Upper lobe of right lung (tissue), 1 donor: ENCODE measurements at places on chromosomes 7 and 10. TPM values are rescaled to one million over a fixed set of nuclear protein-coding genes. Genes with fewer than 3 reads are reported as not detected.

DNA sequence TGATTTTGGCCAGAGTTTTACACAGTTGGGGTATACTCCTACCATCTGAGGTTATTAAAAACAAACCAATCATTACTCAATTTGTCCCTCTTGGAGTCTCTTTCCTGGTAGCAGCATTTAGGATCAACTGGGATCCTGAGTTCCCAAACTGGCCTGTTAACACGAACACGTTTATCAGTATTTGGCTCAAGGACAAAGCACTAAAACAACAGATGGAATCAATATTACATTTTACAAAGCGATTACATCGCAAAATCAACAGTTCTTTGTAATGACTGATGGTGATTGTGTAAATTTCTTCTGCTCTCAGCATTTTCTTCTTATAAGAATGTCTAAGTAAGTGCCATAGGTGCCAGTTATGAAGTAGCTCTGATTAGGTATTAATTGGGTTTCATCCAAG lies 582.9 kb upstream of the ANKRD30A start:
- DNase-seq: no peak

DNA sequence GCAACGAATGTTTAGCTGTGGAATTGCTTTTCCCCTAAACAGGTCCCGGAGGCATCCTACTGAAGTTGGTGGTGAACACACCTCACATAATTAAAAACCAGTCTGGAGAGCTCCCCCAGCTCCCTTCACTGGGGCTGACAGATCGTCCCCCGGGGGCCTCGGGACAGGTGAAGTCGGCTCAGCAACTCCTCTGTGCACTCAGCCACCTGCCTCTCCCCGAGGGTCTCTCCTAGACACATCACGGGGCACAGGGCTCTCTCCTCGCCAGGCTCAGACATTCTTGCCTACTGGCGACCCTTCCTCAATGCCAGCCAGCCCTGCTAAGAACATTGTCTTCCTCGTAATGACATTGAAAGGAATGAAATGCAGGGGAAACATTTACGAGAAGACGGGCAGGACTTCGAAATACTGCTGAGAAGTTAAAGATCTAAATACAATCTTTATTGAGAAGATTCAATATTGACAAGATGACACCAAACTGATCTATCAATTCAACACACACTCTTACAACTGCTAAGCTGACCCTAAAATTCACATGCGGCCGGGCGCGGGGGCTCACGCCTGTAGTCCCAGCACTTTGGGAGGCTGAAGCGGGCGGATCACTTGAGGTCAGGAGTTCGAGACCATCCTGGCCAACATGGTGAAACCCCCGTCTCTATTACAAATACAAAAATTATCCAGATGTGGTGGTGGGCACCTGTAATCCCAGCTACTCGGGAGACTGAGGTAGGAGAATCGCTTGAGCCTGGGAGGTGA lies 88.1 kb upstream of the DNAAF5 start:
- peak; percentile 32 for DNase-seq

DNA sequence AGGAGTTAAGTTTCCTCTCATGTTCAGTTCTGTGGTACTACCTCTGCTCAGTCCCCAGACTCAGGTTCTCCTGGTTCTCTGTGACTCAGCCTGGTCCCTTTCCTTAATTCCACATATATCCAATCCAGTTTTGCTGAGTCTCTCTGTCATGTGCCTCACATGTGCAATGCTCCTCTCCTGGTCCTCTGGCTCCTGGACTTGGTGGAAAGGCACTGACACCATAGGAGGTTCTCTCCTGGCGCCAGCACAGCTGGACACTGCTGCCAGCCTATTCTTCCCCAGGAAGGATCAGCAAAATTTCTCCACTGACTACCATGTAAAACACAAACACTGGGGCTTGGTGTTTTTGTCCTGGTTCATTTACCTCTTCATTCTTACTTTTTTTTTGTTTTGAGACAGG lies 27.8 kb downstream of the GLUD1 start:
- no peak for DNase-seq

GRCh38 chr7:149006345-149006725 lies 22.0 kb downstream of the PDIA4 start:
- no peak for DNase-seq

DNA sequence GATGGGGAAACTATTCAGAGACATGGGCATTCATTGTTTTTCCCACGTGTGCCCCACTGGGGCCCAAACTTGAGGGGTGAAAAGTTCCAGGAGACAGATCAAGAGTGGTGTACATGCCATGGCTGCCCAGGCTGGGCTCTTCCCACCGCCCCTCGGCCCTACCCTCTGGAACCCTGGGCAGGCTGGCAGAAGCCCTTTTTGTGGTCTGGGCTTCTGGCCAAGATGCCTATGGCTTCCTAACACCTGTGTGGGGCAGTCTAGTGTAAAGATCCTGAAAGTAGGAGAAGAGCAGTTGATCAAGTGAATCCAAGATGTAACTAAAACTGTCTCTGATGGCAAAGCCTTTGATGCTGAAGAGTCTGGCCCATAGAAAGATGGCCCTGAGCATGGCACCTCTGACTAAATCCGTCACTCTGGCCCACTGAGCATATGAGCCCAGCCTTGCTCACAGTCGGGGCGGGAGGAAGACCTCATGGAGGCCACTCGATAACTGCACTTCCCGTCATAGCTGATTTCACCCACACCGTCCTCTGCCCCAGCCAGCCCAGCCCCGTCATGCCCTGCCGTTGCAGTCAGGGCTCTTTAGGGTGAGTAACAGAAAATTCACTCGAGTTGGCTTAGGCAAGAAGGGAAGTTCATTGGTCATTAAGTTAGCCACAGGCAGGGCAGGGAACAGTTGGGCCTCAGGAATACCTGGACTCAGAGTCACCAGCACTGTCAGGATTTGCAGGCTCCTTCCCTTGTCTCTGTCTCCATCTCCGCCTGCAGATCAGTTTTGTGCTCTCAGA lies 37.9 kb upstream of the MTPAP start:
- DNase-seq: no peak

GRCh38 chr10:116296291-116296721 lies 23.3 kb upstream of the GFRA1 start:
- DNase-seq: no peak

- DNase-seq: no peak
These were observed 37.2 kb upstream of the RAPGEF5 start for GRCh38 chr7:22393913-22394729.

DNA sequence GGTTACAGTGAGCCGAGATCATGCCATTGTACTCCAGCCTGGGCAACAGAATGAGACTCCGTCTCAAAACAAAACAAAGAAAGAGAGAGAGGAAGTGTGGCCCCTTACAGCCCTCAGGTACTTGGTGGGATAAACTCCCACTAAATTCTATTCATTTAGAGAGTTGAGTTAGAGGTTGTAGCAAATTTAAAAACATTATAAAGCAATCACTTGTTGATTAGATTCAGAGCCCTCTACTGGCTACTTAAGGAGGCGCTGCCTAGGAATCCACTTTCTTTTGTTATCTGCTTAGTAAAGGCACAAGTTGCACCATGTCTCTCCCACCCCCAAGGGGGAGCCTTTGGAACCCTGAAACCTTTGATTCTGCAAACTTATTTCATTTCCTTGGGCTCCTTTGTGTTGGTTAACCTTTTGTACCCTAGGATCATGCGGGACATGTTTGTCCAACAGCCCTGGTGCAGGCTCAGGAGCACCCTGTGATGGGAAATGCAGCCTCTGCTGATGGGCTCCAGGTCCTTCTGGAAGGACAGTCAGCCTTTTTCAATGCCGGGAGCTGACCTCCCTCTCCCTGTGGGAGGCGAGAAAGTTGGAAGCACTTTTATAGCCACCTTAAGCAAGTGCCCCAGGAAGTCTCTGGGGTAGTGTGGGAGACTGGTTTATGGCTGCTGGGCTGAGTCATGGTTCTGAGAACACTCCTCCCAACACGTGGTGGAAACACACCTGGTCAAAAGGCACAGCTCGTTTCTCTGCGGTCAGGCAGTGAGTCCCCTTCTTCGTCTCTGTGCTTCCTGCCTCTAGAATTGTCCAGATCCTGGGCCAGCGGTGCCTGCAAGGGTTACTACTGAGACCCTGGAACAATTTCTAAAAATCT lies 2.3 kb downstream of the HKDC1 start:
- DNase-seq: no peak

GRCh38 chr7:84175461-84175860 lies 19.1 kb downstream of the SEMA3A start:
- DNase-seq: no peak

GRCh38 chr10:79559726-79560125 lies 481 bp downstream of the SFTPA2 start:
- no peak for DNase-seq

Gene GOLGA7B
- total RNA-seq: 0.98 TPM
